ENCODE measurements at places on chromosomes 1 and 21.

DNA sequence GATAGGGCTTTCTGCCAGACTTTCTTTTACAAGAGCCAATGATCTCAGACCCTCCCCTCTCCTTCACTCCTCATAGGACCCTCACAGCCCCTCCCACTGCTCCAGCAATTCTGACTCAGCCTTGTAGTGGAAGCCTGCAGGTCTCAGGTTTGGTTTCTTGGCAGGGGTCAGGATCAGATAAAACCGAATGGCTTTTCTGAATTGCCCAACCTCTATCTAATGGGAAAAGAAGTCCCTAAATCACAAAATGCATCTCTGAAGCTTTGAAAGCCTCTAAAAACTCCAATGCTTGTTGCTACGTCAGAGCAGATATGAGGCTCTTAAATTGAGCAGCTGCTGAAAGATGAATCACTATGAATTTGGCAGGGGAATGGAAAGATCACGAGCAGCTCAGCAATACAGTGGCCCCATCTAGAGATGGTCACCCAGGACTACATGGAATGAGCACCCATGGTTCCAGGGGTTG, 74.5 kb downstream of the NID1 start:
- no peak for DNase-seq

DNA sequence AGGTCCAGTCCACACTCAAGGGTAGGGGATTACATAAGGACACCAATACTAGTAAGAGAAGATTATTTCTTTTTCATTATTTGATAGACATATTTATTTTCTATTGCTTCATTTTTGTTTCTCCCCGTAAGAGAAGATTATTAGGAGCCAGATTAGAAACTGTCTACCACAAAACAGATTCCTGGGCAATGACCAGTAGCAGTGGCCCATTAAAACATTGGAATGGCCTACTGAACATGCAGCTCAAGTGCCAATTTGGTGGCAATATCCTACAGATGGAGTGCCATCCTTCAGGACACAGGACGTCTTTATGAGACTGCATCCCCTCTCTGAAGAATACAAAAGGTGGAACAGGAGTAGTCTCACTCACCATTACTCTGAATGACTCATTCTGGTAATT, 34.0 kb upstream of the ARHGAP29 start:
- DNase-seq: no peak

GRCh38 chr1:184212649-184213314, 161.3 kb downstream of the TSEN15 start:
- DNase-seq: no peak

- DNase-seq: no peak
Measured at GRCh38 chr1:55061706-55062321, 22.5 kb downstream of the PCSK9 start.

DNA sequence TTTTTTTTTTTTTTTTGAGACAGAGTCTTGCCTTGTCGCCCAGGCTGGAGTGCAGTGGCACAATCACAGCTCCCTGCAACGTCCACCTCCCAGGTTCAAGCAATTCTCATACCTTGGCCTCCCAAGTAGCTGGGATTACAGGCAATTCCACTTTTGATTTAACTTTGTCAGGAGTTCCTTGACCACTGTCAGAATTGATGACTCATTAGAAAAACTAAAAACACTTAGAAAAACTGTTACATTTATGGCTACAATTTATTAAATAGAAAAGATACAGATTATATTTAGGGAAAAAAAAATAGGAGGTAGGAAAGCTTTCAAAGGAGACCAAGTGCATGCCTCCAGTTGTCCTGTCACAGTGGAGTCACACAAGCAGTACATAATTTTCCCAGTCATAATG, 20.0 kb downstream of the ZNF678 start:
- DNase-seq: no peak

- DNase-seq: no peak
Measured at GRCh38 chr1:219573158-219573557, 39.7 kb downstream of the ZC3H11B start.

DNA sequence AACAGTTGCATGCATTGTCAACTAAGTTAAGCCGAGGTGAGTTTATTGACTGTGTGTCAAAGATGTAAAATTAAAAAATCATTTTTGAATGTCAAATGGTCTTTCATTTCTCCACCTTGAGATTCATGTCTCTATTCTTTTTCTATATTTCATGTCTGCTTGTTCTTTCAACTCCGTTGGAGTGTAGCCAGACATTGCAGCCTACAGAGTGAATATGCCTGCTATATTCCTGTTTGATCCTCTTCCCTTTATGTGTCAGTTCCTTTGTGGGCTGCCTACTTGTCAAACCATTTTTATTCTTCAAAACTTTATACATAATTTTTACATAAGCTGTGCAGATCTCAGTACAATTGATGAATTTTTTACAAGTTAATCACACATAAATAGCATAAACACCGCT, 1325.8 kb upstream of the PRMT6 start:
- no peak for DNase-seq

DNA sequence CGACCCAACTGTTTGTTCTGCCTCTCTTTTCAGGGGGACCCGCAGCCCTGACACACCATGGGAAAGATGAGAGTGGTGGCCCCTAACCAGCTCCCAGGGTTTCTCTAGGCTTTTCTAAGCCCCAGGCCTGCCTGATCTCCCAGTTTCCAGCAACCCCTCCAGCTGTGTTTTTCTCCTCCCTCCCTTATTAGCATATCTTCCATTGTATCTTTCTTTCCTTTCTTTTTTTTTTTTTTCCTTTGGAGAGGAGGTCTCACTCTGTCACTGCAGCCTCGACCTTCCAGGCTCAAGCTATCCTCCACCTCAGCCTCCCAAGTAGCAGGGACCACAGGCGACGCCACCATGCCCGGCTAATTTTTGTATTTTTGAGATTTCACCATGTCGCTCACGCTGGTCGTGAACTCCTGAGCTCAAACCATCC, 1.8 kb upstream of the CERS2 start:
- no peak for DNase-seq

- no peak for DNase-seq
Measured at GRCh38 chr21:41821081-41821755, 54.4 kb upstream of the RIPK4 start.

Measured in NCI-H1930 (cell line).